ENCODE measurements at places on chromosomes 5 and 9.

DNA sequence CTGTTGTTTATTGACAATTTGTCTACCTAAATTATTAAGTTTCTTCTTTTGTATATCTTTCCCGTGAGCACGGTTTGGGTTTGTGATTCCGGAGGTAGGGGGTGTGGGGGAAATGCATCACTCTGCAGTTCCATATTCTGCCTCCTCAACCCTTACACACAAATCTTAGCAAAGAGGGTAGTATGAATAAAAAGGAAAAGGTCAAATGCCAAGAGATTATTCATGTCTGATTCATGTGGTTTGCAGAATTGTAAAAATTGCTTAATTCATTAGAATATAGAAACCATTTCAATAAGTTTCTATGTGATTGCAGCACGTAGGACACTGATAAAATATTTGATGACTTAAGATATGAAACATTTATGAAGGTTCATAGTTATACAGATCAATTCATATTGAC, 601.9 kb downstream of the SEMA5A start:
- DNase-seq, result no peak

DNA sequence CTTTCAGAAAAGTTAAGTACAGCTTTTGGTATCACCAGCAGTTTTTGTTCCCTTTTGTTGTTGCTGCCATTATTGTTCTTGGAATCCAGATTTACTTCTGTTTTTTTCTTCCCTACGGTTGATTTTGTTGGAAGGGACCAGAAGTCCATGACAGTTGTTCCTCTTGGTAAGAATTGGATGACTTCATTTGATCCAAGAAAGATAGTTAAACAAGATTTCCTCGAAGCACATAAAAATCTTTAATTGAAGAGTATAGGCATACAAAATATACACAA, 65.4 kb downstream of the CDC42SE2 start:
- DNase-seq, result no peak

DNA sequence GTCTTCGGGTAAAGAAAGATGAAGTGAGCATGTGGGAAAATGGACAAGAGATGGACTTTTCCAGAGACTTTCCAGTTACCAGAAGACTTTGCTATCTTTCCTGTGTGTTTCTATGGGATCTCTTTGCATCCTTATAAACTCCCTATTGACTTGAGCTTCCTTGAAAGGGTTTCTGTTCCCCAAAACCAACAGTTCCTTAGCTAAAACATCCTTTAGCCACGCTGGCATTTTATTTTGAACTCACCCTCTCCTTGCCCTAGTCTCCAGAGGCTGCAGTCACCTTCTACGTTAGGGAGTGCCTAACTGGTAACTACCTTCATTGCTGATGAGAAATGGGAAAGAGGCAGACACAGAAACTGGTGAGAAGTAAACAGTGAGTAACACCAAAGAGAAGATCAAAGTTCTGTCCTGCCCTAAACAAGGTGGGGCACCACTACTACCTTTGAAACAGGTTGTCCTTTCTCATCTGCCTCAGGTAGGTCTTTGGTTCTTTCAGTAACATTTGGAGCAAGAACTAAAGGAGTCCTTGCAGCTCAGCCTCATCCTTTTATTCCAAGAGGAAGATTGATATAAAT, 402.9 kb downstream of the ENC1 start:
- no peak for DNase-seq

DNA sequence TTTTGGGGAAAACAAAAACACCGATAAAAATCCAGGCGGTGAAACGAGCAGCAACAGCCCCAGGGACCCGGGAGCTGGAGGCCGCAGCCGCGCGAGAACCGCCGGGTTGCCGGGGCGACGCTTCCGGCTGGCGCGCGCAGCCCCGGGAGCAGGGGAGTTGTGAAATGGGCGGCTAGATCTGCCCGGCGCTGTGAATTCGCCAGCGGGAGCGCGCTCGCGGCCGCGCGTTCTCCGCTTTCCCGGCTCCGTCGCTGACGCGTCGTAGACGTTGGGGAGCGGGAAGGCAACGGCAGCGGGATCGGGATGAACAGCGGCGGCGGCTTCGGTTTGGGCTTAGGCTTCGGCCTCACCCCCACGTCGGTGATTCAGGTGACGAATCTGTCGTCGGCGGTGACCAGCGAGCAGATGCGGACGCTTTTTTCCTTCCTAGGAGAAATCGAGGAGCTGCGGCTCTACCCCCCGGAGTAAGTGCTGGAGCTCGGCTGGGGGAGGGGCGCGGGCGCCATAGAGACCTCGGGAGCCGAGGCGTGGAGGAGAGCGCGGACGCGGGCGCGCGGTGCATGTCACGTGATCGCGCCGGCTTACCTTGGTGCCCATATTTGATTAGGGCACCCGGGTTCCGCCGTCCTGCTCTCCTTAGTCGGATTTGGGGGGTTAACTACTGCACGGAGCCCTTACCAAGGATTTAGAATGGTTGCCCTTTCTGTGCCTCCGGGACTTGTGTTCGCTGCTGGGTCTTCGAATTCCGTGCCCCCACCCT, at the start of gene SREK1:
TSS of gene SREK1 (plus strand) at position 227 of the 760 bp plus-strand sequence. CDS start at position 304, 77 bp downstream.
- DNase-seq, result peak; percentile 98

GRCh38 chr5:24714746-24715145, 70.0 kb upstream of the CDH10 start:
- no peak for DNase-seq

DNA sequence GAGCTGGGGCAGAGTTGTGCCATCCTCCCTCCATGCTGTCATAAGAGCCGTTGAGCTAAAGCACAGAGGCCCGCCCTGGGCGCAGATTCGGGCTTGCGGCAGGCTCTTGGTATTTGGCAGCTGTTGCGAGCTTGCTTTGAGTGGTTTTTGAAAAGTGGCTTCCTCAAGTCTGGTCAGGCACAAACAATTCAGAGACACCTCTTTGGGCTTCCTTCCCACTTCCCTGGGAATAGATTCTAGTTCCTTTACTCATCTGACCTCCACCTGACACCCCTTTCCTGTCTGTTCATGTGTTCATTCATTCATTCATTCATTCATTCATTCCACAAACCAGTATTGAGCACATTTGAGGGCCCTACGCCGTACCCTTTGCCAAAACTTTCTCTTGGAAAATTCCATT, 27.4 kb downstream of the NCS1 start:
- DNase-seq, result no peak

DNA sequence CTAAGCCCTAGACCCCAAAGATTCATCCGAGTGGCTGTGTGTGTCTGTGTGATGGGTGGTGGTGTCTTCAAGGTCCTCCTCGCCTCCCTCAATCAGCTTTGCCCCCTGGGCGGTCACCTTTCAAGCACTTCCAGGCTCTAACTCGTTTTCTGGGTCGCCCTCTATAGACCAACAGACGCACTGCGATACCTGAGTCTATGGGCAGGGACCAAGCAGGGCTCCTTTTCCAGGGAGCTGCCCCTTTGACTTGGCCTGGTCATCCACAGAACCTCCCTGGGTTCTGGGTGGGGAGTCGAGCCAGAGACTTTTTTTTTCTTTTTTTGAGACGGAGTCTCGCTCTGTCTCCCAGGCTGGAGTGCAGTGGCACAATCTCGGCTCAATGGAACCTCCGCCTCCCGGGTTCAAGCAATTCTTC, 1.1 kb downstream of the SLC27A4 start:
- peak; percentile 58 for DNase-seq

GRCh38 chr9:122200960-122201595, 27.7 kb downstream of the LHX6 start:
- no peak for DNase-seq

- DNase-seq, result no peak
These were observed 145.3 kb downstream of the TTLL11 start for GRCh38 chr9:121947775-121948174.

DNA sequence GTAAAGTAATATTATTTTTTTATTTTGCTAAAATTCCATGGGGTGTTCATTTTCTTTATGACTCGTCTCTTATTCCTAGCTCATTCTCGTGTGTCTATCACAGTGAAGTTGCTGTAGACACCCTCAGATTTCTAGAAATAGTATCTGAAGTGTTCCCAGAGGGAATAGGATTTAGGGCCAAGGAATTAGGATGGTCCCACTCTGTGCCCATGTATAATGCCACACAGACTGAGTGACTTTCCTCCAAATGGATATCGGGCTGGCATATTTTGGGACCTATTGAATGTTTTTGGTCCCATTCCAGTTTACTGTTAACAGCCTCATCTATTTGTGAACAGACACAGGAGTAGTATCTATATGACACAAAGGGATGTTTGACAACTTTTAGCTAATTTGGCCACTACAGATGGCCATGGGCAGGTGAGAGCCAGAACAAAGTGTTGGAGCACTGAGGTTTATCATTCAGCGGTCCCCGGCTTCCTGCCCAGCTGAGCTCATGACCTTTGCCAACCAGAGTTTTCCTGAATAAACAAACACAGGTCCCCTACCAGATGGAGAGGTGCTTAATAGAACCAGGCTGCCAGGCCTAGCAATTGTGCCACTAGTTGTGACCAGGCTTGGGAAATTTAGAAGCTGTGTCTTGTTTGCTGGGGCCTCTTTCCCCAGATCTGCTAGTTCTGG, 46.9 kb downstream of the MAP1B start:
- no peak for DNase-seq

- DNase-seq, result no peak
These were observed 20.2 kb downstream of the OCLN start for GRCh38 chr5:69512740-69513260.

GRCh38 chr5:84564321-84565075, 179.8 kb upstream of the EDIL3 start:
- DNase-seq, result no peak

DNA sequence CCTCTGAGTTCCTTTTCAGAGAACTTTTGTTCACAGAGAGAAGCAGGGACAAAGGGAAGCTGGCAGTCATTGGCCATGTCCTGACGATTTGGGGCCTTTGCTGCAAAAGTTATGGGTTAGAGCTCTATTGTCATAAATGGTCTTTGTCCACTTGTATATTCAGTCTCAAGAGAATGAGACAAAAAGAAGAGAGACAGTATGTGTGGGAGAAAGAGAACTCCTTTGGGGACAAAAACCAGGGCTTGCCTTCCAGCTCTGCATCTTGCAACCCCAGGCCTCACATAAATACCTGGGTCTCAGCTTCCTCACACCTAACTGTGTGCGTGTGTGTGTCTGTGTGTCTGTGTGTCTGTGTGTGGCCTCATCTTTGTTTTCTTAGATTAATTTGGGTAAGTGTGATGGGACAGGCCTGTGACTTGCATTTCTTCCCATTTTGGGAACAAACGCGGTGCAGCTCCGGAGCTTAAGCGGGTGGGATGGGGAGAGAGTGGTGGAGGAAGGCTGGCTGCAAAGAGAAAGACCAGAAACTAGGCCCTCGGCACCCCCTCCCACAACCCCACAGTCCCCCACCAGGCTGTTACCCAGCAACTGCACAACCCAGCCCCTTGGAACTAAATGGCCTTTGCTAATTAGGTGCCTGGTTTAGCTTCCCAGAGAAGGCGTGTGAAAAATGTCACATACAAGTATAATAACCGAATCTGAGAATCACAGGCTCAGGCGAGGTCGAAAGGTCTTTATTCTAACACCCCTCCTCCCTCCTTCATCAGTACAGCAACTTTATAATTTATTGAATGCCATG, 376.9 kb downstream of the CDK5RAP2 start:
- DNase-seq, result no peak

DNA sequence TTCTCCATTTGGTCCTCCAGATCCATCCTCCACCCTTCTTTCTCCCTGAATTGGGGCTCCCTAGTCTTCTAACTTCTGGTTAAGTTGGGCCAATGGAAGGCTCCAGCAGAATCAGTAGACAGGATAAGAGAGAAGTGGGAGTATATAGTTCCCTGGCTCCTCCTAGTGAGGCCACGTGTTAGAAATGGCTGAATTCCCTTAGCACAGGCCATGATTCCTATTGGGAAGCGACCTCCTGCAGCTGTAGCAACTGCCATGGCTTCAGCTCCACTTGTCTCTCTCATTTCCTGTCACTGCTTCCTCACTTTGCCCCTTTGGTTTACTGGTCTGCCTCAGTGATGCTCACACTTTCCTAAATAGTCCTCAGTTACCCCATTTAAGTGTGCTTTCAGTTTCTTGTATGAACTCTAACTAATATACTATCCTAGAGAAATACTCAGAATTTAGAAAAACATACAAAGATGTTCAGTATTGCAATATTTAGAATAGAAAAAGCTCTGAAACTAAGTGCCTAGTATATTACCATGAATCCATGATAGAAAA, 104.8 kb upstream of the SMARCA2 start:
- no peak for DNase-seq

GRCh38 chr9:125750627-125751011, 3.4 kb downstream of the PBX3 start:
- no peak for DNase-seq

DNA sequence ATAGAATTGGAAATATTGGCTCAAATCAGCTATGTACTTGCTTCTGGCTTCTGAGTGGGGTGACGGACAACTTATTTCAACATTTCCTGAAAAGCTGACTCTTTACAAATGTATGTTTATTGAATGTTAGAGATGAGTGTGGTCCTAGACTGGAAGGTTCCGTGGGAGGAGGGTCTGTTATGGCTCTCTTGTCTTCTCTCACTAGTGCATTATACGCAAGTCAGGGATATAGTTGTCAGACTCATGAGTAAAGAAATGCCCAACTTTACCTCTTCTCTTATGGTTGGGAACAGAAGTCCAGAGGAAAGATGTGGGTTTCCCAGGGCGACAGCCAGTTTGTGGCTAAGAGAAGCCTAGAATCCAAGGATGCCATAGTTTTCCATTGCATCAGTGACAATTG, 839.3 kb upstream of the WWC1 start:
- DNase-seq, result no peak

- DNase-seq, result no peak
These were observed 446 bp downstream of the NXNL2 start for GRCh38 chr9:88535226-88536022.

GRCh38 chr5:150710165-150710564, 9.3 kb upstream of the RBM22 start:
- no peak for DNase-seq

- no peak for DNase-seq
These were observed 53.0 kb downstream of the TEK start for GRCh38 chr9:27162045-27162444.

DNA sequence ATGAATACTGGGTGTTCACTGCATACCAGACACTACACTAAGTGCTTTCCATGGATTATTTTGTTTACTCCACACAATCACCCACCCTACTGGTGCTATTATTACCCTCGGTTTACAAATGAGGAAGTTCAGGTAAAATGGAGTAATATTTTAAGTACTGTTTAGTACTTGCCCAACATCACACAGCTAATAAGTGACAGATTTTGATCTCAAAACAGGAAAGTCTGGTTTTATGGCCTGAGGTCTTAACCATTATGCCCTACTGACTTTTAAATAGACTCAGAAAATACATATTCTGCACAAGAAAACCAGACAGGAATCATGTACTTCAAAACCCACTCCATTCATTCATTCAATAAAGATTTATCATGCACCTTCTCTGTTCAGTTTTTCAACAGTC, 431.0 kb upstream of the TLE4 start:
- no peak for DNase-seq

- DNase-seq, result no peak
These were observed 72.8 kb upstream of the PARP8 start for GRCh38 chr5:50593681-50594080.
